GM23338 (cell line): ENCODE measurements at places on chromosomes 6 and 20. TPM values are rescaled to one million over a fixed set of nuclear protein-coding genes. Genes with fewer than 3 reads are reported as not detected.
A peak's percentile ranks its signal among the peaks of the same experiment; 100 is the strongest.

DNA sequence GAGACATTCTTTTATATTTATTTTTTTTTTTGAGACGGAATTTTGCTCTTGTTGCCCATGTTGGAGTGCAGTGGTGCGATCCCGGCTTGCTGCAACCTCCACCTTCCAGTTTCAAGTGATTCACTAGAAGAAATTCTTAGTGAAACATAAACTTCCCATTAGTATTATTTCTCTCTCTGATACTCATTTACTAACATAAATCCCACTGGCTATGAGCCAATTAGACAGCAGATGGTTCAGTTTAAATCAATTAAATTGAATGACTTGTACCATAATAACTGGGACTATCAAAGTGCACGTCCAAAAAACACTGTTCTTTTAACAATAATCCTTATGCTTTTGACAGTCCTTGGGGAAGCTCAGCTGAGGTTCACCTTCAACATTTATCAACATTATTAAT is 111.2 kb upstream of the PTCHD4 start:
- DNase-seq = no peak
- H3K27ac ChIP-seq = no peak overlapping the region
- no peaks in the 10 kb centered on the region for H3K36me3 ChIP-seq
- H3K4me1 ChIP-seq = peaks cover 36% of the 10 kb centered on the region

GRCh38 chr6:110878751-110879522 is 4.4 kb downstream of the AMD1 start:
- H3K27ac ChIP-seq = peak overlapping the region; percentile 14; the same call in 1 of the 2 replicates
- peak overlapping the region; percentile 80 for H3K4me3 ChIP-seq
- peaks cover 56% of the 10 kb centered on the region for H3K4me1 ChIP-seq
- DNase-seq = peak; percentile 70

GRCh38 chr6:103081126-103081525 is 1687.6 kb downstream of the GRIK2 start:
- H3K4me3 ChIP-seq = no peak overlapping the region
- H3K4me1 ChIP-seq = no peaks in the 10 kb centered on the region
- no peaks in the 10 kb centered on the region for H3K27me3 ChIP-seq

DNA sequence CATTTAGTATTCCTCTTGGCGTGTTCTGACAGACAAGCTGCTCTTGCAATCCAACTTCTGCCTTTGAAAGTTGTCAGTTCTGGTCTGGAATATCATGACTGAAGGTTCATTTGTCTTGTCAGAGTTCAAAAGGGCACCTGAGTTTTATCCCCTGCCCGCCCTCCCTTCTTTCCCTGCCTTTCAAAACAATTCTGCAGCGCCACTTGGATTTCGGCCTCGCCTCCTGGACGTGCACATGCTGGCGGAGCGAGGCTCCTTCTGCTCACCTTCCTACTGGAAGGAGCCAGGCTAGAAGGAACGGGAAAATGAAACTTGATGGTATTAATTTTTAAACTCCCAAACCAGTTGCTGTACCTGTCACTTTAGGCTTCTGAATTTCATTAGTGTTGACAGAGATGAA is 55.7 kb upstream of the HDGFL1 start:
- H3K27ac ChIP-seq = no peak overlapping the region
- H3K4me3 ChIP-seq = no peak overlapping the region
- no peaks in the 10 kb centered on the region for H3K4me1 ChIP-seq
- DNase-seq = no peak

DNA sequence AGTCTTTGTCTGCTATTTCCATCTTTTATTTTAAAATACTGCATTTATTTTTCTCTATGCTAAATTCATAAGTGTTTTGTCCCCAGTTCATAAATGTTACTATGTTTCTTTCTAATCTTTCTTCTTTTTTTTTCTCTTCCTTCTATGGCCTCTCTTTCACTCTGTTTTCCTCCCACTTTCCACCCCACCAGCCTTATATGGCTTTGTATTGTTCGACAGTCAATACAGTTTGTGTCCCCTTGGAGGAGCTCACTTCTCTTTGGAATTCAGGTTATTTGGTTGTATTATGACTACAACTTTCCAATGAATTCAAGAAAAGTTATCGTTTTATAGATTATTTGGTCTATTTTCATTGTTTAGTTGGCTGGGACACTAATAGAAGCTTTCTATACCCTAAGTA is 393.5 kb downstream of the NKAIN2 start:
- H3K27me3 ChIP-seq = no peaks in the 10 kb centered on the region
- no peaks in the 10 kb centered on the region for H3K36me3 ChIP-seq

DNA sequence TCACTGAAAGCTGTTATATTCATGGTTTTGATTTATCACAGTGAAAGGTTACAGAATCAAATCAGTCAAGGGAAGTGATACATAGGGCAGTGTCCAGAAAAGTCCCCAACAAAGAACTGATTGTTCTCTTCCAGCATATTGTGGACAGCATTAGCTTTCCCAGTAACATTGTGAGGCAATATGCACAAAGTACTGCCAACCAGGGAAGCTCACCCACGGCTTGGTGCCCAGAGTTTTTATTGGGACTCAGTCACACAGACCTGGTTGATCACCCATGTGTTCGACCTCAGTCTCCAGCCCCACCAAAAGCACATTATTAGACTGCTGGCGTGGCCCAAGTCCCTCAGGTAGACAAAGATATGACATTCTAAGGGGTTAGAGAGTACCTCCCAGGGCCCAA is 76.0 kb downstream of the LCA5 start:
- H3K4me1 ChIP-seq = peaks cover 5% of the 10 kb centered on the region; the same call in 1 of the 2 replicates
- no peak overlapping the region for H3K4me3 ChIP-seq
- no peaks in the 10 kb centered on the region for H3K27me3 ChIP-seq
- no peak for DNase-seq

DNA sequence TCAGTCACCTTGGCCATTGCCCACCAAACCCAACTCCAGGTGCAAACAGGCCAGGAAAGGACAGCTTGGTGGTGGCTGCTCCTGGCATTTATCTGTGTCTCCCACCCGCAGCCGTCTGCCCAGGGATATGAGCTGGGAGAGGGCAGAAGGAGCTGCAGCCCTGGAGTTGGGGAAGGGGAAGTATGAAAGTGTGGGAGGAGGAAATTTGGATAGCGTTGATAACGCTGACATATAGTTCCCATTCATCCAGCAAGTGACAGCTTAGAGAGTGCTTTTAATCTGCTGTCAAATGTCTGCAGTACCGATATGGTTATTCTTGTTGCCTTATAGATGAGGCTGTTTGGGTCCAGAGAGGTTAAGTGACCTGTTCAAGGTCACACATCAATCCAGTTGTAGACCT is 741 bp downstream of the KCNK16 start:
- H3K27ac ChIP-seq = no peak overlapping the region
- H3K27me3 ChIP-seq = no peaks in the 10 kb centered on the region
- DNase-seq = no peak
- H3K36me3 ChIP-seq = no peaks in the 10 kb centered on the region
- no peak overlapping the region for H3K4me3 ChIP-seq
- H3K4me1 ChIP-seq = no peaks in the 10 kb centered on the region

GRCh38 chr6:161639772-161640171 is 365.9 kb upstream of the AGPAT4 start:
- no peak overlapping the region for H3K4me3 ChIP-seq
- H3K4me1 ChIP-seq = no peaks in the 10 kb centered on the region; the same call in 1 of the 2 replicates
- no peaks in the 10 kb centered on the region for H3K27me3 ChIP-seq

DNA sequence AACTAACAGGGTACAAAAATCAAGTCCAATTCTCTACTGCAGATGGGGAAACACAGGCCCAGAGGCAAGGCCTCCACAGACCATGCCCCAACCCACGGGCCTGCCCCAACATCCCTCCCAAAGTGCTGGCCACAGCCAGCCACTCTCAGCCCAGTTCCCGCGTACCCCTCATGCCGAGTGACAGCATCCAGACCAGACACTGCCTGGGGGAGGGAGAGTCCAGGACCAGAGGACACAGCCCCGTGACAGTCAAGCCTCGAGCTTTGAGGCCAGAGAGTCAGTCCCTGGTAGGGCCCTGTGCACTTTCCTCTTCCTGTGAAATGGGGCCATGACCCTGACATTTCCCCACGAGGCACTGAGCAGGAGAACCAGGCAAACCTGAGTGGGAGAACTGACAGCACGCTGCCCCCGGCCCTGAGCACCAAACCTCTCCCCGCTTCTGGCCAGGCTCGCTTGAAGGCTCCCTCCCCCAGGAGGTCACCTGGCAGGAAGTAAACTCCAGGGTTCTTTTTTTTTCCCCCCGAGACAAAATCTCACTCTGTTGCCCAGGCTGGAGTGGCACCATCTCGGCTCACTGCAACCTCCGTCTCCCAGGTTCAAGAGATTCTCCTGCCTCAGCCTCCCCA is 4.9 kb downstream of the MYL9 start:
- H3K4me3 ChIP-seq = no peak overlapping the region
- H3K36me3 ChIP-seq = no peaks in the 10 kb centered on the region
- peaks cover 10% of the 10 kb centered on the region for H3K4me1 ChIP-seq

JPH2 gene
- 0.78 and 1.1 TPM in 2 replicates for total RNA-seq

AFG1L gene
- total RNA-seq = 4.1 and 4.3 TPM in 2 replicates

SMPDL3A gene
- 3.0 and 6.3 TPM in 2 replicates for total RNA-seq

ELOVL5 gene
- total RNA-seq = 169 and 180 TPM in 2 replicates

RAET1E gene
- total RNA-seq = not detected in 2 replicates

ID4 gene
- 7.0 and 8.2 TPM in 2 replicates for total RNA-seq

C20orf144 gene
- total RNA-seq = 0.66 TPM in 1 of 2 replicates, not detected in the other

TCP11 gene
- 0.62 TPM in 1 of 2 replicates, not detected in the other for total RNA-seq
